Renal pelvis (tissue), 12 donors: ENCODE measurements at places on chromosomes 11 and 22. TPM values are rescaled to one million over a fixed set of nuclear protein-coding genes. Genes with fewer than 3 reads are reported as not detected.

MCHR1 gene
- polyA plus RNA-seq = 0.30 TPM

MYBPC3 gene
- polyA plus RNA-seq = 0.14 TPM

JHY gene
- polyA plus RNA-seq = 12.5 TPM

UBXN1 gene
- polyA plus RNA-seq = 191 TPM

C1QTNF4 gene
- 6.8 TPM for polyA plus RNA-seq

MUC5B gene
- 0.01 TPM for polyA plus RNA-seq

RPS6KA4 gene
- polyA plus RNA-seq = 13.2 TPM

PRG3 gene
- 0.52 TPM for polyA plus RNA-seq

SLC22A8 gene
- 44.8 TPM for polyA plus RNA-seq

DNA sequence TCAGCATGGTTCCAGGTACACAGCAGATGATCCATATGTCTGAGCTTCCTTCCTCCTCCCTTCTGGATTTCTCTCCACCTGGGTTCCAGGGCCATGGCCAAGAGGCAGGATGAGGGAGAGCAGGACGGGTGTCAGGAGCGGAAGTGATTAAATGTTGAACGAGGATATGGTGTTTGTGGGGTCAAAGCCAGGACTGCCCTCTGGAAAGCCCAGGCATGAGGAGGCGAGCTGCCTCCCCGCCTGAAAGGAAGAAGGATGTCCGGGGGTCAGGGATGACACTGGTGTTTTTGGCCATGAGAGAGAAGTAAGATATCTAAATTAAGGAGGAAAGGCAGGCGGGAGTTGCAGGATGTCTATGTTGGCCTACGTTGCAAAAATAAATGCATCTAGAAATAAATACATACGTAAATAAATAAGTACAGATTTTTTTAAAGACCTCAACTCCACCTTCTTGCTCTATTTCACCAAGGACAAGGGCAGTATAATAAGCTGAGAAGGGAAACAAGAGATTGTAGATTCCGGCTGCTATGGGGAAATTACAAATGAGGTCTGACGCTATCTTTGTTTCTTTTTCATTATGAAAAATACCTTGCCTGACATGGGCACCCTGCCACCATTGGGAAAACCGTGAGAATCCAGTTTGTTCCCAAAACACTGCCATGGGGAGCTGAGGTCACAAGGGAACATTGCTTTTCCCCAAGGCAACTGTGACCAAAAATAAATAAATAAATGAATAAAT, 27.6 kb upstream of the LIPT2 start:
- no peak for DNase-seq

DNA sequence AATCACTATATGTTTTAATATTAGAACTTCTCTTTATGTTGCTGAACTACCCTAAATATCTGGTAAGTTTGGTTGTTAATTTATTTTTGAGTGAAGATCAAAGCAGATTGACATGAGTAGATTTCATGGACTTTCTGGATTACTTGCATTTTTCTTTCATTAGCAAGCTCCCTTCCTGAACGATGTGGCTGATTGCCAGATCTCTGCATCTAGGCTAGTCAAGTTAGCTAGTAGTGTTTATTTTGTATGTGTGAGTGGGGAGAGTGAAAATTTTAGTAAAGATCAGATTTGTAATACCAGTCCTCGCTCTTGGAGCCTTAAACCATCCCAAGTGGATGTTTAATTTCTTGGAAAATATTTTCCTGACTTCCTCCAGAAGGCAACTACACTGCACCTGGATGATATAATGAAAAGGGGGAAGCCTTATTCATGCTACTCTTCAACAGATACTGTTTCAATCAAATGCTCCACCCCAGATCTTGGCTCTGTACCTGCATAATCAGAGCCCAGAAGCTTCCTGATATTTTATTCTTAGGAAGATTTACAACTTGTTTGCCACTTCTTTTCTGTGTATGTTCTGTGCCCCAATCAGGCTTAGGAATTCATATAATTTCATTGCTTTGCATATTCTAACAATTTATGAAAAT, 143.2 kb upstream of the GRIA4 start:
- DNase-seq = peak; percentile 9

GRCh38 chr11:122345586-122345985, 229.6 kb upstream of the BLID start:
- DNase-seq = no peak

- DNase-seq = no peak
Measured at GRCh38 chr11:130411223-130411622, 17.2 kb downstream of the ADAMTS8 start.

- DNase-seq = no peak
Measured at GRCh38 chr11:2844116-2844842, 41.3 kb downstream of the CDKN1C start.

- peak; percentile 43 for DNase-seq
Measured at GRCh38 chr11:32478277-32478731, 43.0 kb upstream of the WT1 start.

DNA sequence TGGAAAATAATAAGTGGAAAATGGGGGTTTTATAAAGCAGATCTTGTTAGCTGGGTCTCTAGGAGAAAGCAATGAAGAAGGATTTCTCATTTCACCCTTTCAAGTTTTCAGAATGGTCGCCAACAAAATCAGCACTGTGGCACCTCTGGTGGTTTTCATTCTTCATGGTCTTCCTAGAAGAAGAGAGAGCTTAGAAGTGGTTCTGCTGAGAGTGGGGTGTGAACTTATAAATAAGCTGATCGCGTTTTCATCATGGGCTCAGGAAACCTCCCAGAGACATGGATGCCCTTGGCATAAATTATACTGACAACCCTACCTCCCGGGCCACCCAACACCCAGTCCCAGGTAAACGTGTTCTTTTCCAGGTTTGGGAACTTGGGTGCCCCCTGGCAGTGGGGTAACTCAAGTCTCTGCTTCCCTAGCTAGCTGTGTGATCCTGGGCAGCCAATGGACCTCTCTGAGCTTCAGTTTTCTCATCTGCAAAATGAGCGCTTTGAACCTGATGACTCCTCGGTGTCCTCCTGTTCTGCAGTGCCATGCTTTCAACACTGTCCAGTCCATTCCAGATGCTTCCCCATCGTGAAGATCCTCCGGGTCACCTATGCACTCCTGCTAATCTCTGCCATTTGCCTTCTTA, 72.6 kb upstream of the GRAMD1B start:
- DNase-seq = no peak

DNA sequence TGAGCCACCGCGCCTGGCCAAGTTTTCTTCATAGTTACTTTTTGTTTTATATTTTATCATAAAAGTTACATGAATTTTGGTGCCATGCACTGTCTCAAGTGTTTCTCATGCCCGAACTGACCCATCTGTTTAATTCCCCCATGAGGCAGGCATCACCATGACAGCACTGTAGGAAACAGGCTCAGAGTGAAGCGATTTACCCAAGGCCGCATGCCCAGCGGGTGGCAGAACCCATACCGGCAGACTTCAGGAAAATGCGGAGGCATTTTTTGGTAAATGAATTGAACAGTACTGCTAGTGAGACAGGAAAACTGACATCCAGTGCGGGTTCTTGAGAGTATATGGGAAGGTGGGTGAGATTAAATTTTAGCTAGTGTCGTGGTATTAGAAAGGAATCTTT, 19.0 kb downstream of the CECR2 start:
- no peak for DNase-seq

DNA sequence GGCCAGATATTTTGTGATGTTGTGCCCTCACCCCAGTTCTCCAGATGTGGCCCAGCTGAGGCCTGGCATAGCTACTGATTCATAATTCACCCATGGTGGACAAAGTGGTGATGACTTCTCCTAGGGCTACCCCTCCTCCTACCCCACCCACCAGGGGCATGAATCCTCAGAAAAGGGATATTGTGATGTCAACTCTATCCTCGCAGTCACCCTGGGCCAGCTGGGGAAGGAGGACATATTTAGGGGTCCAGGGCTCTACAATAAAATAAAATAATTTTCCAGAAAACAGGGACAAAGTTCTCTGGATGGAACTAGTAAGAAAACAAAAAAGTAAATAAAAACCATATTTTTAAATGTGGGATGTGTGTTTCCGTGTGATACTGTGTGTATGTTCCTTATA, at the start of gene UBQLNL:
TSS of gene UBQLNL (minus strand) at position 101 of the 400 bp plus-strand sequence. CDS start 258 bp downstream, outside the sequence.
- no peak for DNase-seq

DNA sequence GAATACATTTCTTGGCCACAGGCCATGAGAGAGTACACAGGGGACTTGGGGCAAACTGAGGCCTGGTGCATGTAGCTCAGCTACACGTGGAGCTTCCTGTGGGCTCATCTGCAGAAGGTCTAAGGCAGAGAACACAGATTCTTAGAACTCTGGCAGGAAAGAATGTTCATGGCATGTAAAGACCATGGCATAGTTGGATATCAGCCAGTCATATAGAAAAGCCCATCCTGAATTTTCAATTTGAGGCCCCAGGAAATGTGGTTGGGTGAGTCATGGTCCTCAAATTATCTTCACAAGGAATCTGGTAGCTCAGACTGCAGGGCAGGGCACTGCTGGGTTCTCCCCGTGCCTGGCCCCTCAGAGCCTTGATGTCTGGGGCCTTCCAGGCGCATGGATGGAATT, 13.7 kb upstream of the ST3GAL4 start:
- no peak for DNase-seq

DNA sequence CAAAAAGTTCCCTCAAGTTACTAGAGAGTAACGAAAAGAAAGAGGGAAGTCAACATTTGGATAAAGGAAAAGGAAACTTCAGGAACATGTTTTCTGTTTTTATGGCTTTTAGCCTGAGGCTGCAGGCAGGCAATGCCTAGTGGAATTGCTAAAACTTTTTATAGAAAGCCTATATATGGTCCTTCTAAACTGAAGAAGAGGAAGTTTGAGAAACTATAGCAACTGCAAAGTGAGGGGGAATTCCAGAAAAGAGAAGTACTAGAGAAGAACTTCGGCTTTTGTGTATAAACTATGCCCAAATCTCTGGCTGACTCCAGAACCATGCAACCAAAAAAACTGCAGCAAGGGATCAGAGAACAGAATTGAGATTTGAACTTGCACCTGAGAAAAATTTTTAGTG, 74.3 kb upstream of the ARHGAP42 start:
- no peak for DNase-seq

GRCh38 chr11:46290598-46291309, 13.3 kb downstream of the CREB3L1 start:
- DNase-seq = peak; percentile 92

GRCh38 chr11:47349521-47350095, 2.9 kb downstream of the MYBPC3 start:
- DNase-seq = no peak

- no peak for DNase-seq
Measured at GRCh38 chr11:82308979-82309378, 424.7 kb downstream of the FAM181B start.

DNA sequence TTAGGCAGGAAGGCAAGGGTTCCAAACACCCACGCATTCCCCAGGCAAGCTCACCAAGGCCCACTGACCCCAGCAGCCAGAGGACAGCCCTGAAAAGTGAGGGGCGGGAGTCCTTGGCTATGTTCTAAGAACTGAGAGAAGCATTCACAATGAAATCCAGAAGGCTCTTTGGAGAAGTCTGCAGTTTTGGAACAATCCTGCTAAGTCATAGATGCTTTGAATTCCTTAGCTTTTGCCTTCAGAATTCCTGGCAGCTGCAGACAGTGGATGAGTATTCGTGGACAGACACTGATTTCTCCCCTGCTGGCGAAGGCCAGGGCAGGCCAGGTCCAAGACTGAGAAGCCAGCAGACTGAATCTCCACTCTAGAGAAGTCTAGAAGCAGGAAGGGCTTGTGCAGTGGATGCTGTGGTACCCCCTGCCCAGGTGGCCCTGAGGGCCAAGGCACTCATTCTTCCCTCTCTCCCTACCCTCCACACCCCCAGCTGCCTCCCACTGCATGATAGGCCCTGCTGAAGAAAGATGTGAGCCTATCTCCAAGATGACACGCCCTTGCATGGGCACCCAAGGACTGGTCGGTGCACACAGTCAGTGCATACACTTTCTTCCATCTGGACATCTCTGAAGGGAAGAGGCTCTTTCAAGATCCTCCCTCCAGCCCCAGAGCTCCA, 133.2 kb upstream of the TEAD1 start:
- DNase-seq = peak; percentile 29

- DNase-seq = peak; percentile 75
Measured at GRCh38 chr11:36230779-36231699, 58.2 kb downstream of the COMMD9 start.

DNA sequence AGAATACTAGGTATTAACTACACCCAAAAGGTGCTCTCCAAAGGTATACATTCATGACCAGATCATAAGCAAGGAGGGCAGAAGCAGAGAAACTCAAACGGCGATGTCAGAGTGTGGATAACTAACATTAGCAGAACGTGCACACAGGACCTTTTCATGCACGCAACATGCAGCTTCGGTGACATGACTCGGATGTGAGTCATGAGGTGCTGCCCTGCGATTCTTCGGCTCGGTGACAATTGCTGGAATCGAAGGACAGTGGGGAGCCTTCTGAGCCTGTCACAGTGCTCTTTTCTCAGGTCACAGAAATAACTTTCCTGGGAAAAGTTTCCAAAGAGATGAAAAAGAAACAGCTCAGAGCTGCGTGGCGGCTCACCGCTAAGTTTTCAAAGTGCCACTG, 418.5 kb upstream of the SYN3 start:
- DNase-seq = no peak

- no peak for DNase-seq
Measured at GRCh38 chr11:70836071-70836470, 416.3 kb downstream of the SHANK2 start.

DNA sequence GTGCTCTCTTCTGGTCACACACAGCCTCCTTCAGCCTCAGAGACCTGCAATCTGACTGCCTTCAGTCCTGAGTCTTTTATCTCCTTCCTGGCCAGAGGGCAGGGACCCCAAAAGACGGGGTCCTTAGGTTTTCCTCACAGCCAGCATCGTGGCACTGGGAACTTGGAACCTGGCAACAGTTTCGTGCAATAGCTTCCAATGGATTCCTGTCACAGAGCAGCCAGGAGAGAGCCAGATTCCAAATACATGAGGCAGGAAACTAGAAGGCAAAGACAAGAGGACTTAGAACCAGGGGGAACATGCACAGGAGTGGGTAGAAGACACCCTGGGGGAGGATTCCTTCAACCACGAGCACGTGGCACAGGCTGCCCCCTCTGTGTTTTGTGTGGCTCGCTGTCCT, 48.6 kb downstream of the C11orf91 start:
- DNase-seq = no peak

- DNase-seq = no peak
Measured at GRCh38 chr22:27686534-27686933, 115.0 kb downstream of the MN1 start.

DNA sequence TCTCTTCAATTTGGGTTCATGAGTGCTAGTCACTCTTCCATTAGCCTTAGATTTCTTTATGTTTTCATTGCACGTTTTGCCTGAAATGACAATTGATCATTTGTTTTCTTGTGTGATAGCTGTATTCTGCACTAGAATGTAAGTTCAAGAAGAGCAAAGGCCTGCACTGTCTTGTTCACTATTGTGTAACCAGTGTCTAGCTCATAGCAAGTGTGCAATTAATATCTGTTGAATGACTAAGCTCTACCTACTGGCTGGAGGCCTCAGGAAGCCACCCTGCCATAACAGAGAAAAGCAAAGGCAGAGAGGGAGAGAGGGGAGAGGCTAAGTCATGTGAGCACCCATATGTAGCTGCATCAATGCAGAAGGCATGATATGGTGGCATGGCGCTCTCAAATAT, 292.8 kb upstream of the SYN3 start:
- no peak for DNase-seq
